CD4-positive, alpha-beta T cell treated with Interleukin-6 at 100 ng/mL for 8 hours (primary cell): ENCODE measurements at places on chromosomes 3 and 15.

DNA sequence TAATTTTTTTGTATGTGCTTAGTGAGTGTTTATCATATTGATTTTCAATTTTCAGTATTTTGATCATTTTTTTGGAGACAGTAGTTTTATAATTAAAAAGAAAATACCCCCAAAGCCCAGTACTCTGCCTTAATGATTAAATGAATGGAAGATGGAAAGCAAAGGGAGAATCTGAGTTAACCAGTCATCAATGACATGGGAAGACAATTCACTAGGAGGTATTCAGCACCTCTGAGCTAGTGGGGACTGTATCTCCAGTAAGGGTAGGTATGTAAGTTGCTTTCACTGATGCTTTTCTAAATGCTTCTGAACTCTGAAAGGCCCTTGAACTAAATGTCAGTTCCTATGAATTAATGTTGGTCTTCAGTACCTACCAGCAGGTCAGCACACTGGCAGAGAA, 590.4 kb upstream of the DPPA4 start:
- DNase-seq, result no peak

GRCh38 chr3:47614788-47615187, 36.1 kb upstream of the CSPG5 start:
- DNase-seq, result no peak

- no peak for DNase-seq
Measured at GRCh38 chr3:42068303-42069088, 22.7 kb upstream of the TRAK1 start.

DNA sequence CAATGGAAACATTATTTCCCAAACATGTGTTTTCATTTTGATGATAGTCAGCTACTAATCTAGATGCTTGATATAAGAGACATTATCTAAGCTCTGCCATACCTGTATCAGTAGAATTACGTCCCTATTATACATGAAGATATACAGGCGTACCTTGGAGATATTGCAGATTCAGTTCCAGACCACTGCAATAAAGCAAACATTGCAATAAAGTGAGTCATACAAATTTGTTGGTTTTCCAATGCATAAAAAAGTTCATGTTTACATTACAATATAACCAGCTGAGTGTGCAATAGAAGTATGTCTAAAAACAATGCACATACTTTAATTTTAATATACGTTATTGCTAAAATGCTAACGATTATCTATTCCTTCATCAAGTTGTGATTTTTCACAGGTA, 236.0 kb upstream of the ZNF717 start:
- no peak for DNase-seq

GRCh38 chr3:87041191-87041590, 50.2 kb upstream of the VGLL3 start:
- DNase-seq, result no peak

DNA sequence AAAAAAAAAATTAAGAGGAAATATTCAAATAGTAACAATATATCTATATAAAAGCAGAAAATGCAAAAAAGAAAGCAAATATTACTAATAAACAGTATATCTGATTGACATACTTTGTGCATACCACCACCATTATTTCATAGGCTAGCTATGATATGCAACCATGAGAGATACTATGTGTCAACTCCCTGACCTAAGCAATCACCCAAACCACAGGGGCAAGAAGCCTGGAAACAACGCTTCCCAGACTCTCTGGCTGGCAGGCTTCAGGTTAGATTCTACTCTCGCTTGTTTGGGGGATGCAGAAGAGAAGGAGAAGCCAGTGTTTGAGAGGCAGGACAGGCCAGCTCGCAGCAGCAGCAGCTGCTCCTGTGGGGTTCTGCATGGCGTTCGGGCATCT, 169.3 kb upstream of the TPM1 start:
- DNase-seq, result no peak

DNA sequence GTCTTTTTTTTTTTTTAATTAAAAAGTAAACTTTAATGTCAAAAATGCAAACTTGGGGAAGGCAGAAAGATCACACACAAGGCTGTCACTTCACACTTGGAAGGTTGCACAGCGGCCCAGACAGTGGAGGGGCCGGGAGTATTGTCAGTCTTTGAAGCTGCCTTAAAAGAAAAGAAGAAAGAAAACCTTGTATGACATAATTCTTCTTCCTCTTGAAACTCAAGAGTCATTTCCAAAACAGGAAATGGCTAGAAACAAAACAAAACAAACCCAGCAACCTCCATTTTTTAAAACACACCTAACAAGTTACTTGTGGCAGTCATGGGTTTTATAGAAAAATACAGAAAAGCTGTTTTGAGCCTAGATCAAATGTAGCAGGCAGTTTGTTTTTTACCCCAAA, 68.1 kb upstream of the MAGI1 start:
- DNase-seq, result no peak

- DNase-seq, result no peak
Measured at GRCh38 chr3:83835040-83835439, 1123.7 kb upstream of the CADM2 start.

- peak; percentile 55 for DNase-seq
Measured at GRCh38 chr3:45929042-45929679, 14.1 kb upstream of the CXCR6 start.

GRCh38 chr15:67072442-67072841, 7.0 kb downstream of the SMAD3 start:
- DNase-seq, result no peak

DNA sequence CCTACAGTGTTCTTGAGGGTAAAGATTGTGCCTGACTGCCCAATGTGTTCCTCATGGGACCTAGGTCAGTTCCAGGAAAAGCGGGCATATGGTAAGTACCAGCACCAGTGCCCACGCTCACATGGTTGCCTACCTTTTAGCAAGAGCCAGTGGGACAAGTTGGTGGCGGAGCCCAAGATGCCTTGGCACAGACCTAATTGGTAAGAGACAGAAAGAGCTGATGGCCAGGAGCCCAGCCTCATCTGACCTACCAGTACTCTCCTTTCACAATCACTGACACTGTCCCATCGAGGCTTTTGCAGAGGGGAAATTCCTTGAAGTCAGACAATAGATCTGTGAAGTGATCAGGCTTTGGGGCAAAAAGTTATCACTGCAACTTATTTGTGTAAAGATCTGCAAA, 98.4 kb upstream of the BCL6 start:
- no peak for DNase-seq

DNA sequence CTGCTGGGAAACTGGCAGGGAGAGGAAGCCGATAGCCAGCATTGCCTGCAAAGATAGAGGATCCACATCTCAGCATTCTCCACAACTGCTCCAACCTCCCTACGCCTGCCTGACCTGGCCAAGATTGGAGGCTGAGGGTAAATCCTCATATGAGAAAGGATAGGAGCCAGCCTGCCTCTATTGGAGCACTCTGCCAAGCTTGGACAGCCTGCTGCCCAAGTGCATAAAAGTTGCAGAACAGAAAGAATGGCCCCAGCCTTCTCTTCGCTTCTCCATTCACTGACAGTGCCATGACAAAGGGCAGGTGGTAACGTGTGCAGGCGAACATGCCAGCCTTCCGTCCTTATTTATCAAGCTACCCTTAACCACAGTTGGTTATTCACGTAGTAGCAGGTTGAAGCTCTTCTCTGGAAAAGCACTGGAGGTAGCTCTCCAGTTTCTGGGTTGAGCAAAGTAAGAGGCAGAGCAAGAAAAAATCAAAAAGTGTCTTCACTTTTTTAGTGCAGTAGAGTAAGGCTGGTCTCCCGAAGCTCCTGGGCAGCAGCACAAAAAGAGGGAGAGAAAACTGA, 4.3 kb downstream of the BMF start:
- no peak for DNase-seq

DNA sequence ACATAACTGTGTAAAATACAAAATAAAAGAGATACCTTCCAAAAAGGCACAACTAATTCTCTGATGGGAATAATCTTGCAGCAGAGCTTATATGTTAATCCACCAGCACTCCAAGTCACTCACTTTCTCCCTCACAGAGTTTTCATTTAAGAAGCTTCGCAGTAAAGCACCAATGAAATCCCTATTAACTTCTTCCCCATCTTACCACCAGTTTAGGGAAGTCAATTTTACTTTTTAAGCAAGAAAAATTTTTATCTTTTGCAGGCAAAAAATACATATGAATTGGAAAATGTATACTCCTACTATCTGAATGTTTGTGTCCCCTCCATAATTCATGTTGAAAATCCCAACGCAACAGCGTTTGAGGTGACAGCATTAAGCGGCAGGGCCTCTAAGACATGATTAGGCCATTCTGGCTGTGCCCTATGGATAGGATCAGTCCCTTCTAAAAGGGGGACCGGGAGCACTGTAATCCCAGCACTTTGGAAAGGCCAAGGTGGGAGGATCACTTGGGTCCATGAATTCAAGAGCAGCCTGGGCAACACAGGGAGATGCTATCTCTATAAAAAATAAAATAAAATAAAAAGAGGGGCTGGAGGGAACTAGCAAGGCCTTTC, 435.8 kb downstream of the SHQ1 start:
- no peak for DNase-seq

GRCh38 chr3:140035871-140036270, 100.9 kb downstream of the CLSTN2 start:
- no peak for DNase-seq

DNA sequence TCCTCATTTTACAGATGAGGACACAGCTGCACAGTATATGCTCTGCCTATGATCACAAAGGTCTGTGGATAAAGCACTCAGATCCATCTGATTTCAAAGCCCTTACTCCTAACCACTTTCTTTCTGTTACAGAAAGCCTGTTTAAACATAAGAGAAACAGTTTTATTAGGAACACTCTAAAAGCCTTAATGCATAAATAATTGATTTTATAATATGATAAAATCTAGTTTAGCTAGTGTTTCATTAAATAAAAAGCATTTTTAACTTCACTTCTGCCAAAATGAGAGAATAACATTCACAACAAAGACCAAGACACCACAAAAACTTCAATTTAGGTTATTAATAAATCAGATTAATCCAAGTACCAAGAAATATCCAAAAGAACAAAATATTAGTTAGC, 21.4 kb downstream of the SNX4 start:
- DNase-seq, result no peak

DNA sequence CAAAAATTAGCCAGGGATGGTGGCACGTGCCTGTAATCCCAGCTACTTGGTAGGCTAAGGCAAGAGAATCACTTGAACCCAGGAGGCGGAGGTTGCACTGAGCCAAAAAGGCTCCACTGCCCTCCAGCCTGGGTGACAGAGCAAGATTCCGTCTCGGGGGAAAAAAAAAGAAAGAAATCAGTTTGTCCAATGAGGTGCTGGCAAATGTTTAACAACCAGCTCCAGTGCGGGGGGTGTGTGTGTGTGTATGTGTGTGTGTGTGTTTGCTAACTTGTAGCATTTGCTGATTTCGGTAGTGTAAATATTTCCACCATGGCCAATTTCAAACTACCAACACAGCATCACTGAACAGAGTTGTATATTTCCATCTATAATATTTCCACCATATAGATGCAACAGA, 23.8 kb upstream of the IDH2 start:
- no peak for DNase-seq
